ENCODE measurements at places on chromosomes 3 and 15.

DNA sequence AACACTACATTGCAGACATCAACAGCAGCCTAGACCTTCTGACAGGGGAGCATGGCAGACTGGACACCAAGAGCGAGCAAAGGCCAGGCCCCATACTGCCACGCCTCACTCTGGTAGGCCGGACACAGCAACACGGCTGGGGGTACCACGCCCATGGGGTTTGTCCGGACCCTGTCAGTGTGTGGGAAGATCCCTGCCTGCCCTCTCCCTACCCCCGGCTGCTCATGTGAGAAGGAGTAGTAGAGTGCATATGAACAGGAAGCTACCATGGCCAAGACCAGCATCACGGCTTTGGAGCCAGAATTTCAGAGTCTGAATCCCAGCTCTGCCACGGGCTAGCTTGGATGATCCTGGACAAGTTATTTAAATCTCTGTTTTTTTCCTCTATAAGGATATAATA is 27.9 kb downstream of the ALDH1L1 start:
- no peak for DNase-seq

GRCh38 chr3:160099834-160100233 is 111.2 kb downstream of the IL12A start:
- DNase-seq, result no peak

DNA sequence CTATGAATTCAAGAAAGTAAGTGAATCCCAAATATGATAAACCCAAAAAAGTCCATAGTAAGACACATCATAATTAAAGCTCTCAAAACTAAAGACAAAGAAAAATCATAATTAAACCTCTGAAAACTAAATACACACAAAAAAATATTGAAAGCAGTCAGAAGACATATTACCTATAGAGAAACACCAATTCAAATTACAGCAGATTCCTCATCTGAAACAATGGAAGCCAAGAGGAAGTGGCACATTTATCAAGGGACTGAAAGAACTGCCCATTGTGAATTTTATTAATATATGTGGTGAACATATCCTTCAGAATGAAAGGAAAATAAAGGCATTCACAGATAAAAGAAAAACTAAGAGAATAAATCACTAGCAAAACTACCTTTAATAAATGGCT is 128.2 kb downstream of the SCAPER start:
- DNase-seq, result no peak

- DNase-seq, result no peak
These were observed 8.5 kb upstream of the PLXND1 start for GRCh38 chr3:129614927-129615363.

GRCh38 chr15:25932696-25933095 is 69.6 kb upstream of the ATP10A start:
- DNase-seq, result no peak

DNA sequence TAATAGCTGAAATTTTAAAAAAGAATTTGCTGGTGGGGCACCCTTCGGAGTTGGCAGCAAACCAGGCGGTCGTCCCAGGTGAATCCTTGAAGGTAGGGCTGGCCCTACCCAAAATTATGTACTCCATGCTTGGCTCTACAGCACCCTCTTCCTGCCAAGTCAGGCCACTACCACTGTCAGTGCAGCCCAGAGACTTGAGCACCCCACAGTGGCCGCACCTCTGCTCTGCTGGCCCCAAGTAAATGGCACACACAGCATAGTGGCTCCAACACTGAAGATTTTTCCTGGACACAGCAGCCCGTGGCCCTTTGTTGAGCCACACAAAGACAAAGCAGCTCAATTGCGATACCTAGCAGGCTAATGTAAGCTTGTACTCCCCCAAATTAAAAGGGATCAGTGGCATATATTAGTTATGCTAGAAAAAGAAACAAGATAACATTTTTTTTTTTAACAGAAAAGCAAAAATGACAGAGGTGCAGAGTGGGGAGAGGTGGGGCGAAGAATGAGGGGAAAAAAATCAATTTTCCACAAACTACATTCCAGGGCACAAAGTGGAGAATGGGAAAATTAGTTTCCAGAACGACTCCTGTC is 250.5 kb downstream of the UACA start:
- no peak for DNase-seq

GRCh38 chr3:81544385-81544784 is 217.1 kb downstream of the GBE1 start:
- no peak for DNase-seq

DNA sequence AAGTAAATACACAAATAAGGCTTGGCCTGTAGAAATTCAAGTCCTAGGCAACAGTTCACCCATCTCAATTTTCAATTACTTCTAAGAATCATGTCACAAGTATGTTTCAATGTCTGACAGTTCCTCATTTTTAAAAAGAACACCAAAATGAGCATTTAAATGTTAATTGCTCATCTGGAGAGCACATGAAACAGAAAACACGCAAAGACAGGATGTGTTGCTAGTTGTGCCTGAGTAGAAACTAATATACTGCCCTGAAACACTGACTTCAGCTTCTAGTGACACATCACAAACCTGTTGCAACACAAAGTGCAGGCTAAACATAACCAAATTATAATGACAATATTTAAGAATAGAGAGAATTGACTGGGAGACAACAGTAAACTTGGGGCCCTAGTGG is 167.3 kb upstream of the THBS1 start:
- no peak for DNase-seq

Data from stimulated activated CD8-positive, alpha-beta memory T cell treated with anti-CD3 and anti-CD28 coated beads, Interleukin-15, amount 100 ng/mL, for 4 hours (primary cell).